ENCODE measurements at places on chromosomes 3 and 15.

DNA sequence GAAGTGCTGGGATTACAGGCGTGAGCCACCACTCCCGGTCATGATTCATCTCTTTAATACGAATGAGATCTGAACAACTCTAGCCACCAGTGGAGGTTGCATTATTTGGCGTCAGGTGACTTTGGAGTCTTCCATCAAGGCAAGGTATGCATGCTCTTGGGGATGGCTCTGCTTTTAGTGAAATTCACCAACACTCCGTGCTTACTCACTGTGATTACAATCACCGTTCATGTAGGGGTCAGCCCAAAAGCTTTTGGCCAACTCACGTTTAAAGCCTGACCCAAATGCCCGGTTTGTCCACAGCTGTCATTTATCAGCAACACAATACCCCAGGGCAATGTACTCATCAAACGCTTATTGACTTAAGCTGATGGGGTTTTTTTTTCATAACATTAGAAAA, 155.4 kb downstream of the PDZRN3 start:
- no peak for DNase-seq

DNA sequence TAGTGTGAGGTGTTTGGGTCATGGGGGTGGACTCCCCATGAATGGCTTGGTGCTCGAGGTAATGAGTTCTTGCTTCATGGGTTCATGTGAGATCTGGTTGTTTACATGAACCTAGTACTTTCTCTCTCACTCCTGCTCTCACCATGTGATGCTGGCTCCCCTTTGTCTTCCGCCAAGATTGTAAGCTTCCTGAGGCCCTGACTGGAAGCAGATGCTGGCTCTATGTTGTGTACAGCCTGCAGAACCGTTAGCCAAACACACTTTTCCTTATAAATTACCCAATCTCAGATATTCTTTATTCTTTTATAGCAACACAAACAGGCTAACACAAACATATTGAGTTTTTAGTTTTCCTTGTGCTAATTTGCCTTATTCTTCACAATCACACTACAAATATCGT, 3.2 kb upstream of the CSPG5 start:
- DNase-seq = no peak

DNA sequence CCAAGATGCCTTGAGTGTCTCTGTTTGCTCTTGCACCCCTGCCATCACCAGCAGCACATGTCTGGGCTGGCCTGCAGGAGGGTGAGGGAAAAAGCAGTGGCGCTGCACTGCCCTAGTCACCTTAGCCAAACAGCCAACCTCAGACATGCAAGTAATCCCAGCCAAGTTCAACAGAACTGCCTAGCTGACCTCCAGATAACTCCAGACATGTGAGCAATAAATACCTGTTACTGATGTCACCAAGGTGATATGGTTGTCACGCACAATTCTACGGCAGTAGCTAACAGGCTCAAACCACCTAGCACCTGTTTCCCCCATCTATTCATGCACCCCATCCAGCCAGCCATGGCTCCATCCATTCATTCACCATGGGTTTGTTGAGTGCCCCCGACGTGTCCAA, 99.9 kb downstream of the SRGAP3 start:
- DNase-seq = no peak

DNA sequence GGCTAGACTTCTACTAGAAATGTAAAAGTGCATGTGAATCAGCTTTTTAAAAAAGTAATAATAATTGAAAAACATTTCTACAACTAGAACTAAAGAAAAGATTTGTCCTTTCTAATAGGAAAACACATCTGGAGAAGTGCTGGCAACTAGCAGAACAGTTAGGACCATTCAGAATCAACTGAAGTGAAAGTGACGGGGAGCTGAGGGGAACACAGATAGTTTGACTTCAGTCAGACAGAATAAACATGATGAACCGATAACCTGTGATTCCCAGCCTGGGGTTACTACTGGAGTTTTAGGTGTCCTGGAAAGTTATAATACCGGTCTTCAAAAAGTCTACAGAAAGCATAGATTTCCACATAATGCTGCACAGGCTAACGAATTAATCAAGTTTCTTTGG, 28.1 kb downstream of the OPA1 start:
- no peak for DNase-seq

DNA sequence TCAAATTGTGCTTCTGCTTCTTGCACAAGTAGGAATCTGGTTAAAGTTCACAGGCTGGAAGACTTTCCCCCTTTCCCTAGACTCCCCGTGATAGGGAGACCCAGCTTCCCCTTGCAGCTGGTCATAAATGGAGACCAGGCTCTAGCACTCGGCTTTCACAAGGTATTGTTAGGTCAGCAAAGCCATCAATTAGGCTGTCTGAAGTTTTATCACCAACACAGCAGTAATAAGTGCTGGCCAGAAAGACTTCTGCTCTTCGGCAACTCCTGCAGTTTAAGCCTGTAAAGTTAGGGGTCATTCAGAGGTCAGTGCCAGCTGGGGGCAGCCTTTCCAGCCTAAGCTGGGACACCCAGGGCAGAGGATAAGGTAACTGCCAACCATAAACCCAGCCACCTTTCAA, 203.4 kb downstream of the MEIS2 start:
- DNase-seq = no peak

DNA sequence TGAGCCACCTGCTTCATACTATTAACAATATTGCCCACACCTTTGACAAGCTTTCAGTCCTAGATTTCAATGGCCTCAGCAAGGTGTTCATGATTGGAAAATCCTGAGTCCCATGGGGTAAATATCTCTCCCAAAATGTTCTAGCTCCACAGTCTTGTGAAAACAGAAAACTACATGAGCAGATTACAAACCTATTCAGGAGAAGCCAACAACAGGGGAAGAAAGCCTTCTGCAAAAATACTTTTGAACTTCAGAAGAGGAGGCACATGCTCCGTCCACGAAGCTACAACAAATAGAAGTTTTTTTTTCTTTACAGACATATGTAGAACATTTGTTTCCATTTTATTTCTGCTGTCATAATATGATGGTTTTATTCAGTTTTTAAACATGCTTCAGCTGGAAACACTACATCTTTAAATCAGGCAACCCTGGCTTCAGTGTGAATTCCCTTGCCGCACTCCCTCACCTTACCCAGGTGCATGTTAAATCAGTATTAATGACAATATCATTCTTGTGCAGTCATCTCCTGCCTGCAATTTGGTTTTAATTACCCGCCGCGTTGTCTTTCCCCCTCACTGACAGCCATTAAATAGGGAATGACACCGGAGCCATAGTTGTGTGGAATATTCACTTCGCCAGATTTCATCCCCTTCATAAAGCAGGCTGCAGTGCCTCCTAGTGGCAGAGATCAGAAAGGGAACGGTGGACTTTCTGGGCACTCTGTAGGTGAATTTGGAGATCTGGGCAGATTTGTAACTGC, 725.5 kb upstream of the ARRDC4 start:
- DNase-seq = peak; percentile 81

DNA sequence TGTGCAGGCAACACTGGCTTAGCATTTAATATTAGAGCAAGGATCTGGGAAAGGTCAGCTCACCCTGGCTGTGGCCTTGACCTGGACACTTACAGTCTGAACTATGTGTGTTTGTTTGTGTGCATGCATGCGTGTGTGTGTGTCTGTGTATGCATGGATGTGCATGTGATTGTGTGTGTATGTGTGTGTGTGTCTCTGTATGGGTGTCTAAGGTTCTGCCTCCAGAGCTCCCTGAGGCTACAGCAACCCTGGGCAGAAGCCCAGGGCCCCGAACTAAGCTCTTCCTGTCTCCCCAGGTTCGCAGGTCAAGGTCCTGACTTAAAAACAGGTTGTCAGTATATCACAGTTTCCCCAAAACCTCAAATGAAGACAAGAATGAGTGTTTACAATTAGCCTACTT, 51.3 kb downstream of the SUSD5 start:
- no peak for DNase-seq

DNA sequence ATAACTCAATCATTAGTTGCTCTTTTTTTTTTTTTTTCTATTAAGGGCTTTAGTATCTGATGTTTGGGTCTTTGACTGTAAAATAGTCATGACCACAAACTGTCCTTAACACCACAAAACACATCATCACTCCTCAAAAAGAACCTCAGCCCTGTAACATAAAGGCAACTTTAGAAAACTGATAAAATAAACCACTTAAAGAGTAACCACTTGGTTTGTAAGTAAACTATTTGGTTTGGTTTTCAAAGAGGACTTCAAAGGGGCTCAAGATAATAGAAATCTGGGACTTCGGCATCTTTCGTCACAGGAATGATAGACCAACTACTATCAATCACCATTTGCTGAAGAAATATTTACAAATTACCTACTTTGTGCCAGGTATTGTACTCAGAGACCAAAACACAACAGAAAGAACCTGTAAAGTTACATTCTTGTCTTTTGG, 167.8 kb downstream of the FOXP1 start:
- no peak for DNase-seq

DNA sequence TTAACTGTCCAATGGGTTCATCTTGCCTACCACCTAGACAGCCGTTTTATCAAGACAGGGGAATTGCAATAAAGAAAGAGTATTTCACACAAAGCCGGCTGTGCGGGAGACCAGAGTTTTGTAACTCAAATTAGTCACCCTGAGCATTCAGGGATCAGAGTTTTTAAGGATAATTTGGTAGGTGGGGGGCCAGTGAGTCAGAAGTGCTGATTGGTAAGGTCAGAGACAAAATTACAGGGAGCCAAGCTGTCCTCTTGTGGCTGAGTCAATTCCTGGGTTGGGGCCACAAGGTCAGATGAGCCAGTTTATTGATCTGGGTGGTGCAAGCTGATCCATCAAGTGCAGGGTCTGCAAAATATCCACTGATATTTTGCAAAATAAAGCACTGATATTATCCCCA, 29.9 kb upstream of the GPD1L start:
- DNase-seq = no peak

- DNase-seq = no peak
Measured at GRCh38 chr3:134898181-134898754, 103.2 kb downstream of the EPHB1 start.

GRCh38 chr3:159627634-159628033, 361.0 kb upstream of the IL12A start:
- no peak for DNase-seq

DNA sequence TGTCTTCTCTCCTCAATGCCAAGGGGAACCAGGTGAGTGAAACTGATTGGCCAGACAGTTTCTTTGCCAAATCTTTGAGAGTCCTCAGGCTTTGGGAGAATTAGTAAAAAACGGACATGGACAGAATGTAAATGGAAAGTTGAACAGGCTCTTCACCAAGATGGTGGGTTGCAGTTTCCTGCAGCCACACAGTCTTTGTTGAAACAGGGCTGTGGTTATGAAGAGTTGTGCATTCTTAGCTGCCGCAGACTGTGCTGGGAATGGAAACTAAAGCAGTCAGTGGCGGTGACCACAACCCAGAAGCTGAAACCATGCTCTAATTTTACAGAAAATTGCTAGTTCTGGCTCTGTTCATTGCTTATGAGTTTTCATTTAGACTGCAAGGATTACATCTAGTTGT, 42.1 kb upstream of the TASOR start:
- no peak for DNase-seq

DNA sequence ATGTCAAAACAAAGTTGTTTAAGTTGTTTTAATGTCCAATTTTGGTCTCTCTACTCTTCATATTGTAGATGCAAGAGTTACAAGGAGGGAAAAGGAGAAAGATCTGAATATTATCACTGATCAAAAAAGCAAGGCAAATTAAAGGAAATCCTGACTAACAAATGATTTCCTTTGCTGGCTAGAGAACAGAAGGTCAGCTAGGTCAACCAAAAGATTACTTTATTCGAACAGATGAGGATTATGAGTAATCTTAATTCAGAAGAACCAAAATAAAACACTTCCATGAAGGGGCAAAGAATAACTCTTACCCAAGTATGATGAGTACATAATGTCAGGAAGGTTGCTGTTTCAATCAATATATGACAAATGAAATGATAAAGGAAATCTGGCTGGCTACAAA, 33.8 kb downstream of the CPNE4 start:
- DNase-seq = no peak

GRCh38 chr3:54994111-54994513, 66.3 kb upstream of the LRTM1 start:
- no peak for DNase-seq

GRCh38 chr3:128488991-128489673, 3.9 kb downstream of the GATA2 start:
- peak; percentile 31 for DNase-seq

- DNase-seq = no peak
Measured at GRCh38 chr3:174857301-174857700, 1.8 kb upstream of the NAALADL2 start.

DNA sequence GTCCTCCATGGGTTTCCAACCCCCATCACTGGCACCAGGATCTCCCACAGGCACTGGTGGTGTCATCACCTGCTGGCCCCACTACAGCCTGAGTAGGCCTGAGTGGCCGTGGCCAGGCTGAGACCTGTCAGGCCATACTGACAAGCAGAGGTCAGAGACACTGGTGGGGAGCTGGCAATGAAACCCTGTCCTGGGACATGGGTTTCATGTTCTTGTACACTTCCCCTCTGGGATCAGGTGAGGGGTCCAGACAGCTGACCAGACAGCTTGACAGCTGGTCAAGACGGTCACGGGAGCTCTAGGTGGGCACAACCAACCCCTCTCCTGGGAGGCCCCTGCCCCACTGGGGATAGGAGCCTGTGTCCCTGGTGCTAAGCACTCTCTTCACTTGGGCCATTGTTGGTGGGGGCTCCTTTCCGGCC, 13.1 kb downstream of the ZBTB47 start:
- no peak for DNase-seq

DNA sequence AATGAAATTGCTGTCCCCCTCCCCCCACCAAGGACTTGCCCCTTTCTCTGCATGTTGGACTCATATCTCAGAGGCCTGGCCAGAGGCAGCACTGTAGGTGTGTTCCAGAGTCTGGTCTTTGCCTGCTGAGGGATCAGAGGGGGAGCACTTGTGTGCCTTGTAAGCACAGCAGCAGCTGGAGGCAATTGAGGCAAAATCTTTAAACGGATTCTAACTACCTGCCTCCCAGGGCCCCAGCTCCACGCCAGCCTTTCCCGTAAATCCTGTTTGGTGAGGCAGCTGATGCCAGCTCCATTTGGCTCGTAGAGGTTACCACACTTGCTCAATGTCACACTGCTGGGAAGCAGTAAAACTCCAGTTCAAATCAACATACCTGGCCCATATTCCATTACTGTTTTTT, 2.3 kb upstream of the IDH2 start:
- DNase-seq = no peak

DNA sequence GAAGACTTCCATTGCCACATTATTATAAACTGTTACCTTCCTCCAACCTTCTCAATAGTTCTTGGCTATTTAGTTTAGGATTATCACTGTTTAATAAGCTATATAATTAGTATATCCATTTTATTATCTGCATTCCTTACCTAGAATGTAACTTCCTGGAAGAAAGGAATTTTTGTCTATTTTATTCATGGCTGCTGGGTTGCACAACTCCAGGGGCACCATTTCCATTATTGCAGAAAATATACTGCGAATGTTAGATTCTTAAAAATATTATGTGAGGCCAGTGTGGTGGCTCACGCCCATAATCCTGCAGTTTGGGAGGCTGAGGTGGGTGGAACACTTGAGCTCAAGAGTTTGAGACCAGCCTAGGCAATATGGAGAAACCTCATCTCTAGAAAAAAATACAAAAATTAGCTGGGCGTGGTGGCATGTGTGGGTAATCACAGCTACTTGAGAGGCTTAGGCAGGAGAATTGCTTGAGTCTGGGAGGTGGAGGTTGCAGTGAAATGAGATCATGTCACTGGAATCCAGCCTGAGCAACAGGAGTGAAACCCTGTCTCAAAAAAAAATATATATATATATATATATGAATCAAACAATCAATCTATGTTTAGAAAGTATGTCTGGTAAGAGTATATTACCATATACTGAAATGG, 19.9 kb downstream of the CLDN1 start:
- DNase-seq = peak; percentile 4
